ENCODE measurements at places on chromosomes 5 and 9. TPM values are rescaled to one million over a fixed set of nuclear protein-coding genes. Genes with fewer than 3 reads are reported as not detected.

Gene MARCOL
- not detected for total RNA-seq

Gene F2RL1
- total RNA-seq: 4.2 TPM

DNA sequence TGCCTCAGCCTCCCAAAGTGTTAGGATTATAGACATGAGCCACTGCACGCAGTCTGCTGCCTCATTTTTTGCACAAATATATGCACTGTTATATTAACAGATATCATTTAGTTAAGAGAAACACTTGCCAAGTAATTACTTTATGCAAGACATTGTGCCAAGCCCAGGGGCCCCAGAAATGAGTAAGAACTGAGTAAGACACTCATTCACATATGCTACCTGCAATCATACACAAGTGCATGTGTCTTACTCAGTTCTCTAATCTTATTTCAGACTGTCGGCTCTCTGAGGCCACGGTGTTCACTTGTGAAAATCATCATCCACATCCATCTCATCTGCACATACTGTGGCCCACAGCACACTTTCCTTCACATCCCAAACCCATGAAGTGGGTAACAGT is 16.0 kb downstream of the TRAF1 start:
- DNase-seq: no peak
- H3K36me3 ChIP-seq: peaks cover 6% of the 10 kb centered on the region

- H3K27ac ChIP-seq: no peak within 1 kb of the TSS
- peaks cover 53% of the 10 kb centered on the region for H3K27me3 ChIP-seq
- peaks cover 9% of the 10 kb centered on the region for H3K36me3 ChIP-seq
- H3K4me3 ChIP-seq: peak within 1 kb of the TSS; percentile 79
- peaks cover 12% of the 10 kb centered on the region for H3K4me1 ChIP-seq
Observed at GRCh38 chr9:121499427-121500164, at the start of gene GGTA1. GGTA1 (minus strand) TSS chr9:121499844; CDS start chr9:121467922, 31,922 bp downstream.

GRCh38 chr5:141889282-141889871 is 11.2 kb upstream of the PCDH1 start:
- H3K36me3 ChIP-seq: no peaks in the 10 kb centered on the region
- H3K27ac ChIP-seq: no peak overlapping the region

- no peak overlapping the region for H3K4me3 ChIP-seq
- H3K27ac ChIP-seq: no peak overlapping the region
- DNase-seq: no peak
- H3K27me3 ChIP-seq: peaks cover 2% of the 10 kb centered on the region
- H3K36me3 ChIP-seq: no peaks in the 10 kb centered on the region
Observed at GRCh38 chr5:122384739-122385235, 72.8 kb downstream of the SNCAIP start.

DNA sequence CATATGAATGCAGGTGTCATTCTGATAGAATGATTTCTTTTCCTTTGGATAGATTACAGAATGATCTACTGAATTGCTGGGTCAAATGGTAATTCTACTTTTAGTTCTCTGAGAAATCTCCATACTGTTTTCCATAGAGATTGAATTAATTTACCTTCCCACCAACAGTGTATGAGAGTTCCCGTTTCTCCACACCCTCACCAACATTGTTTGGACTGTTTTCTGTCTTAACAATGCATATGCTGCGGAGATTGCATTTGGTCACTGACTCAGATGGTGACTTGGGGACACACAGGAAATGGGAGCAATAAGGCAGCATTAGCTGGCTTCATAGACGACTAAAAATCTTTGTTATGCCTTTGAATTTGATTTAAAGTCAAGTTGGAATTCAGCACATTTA is 95.9 kb downstream of the CDH6 start:
- H3K27ac ChIP-seq: no peak overlapping the region
- no peak overlapping the region for H3K4me3 ChIP-seq
- H3K36me3 ChIP-seq: no peaks in the 10 kb centered on the region
- no peak for DNase-seq
- H3K27me3 ChIP-seq: peaks cover 2% of the 10 kb centered on the region
- H3K4me1 ChIP-seq: no peaks in the 10 kb centered on the region

GRCh38 chr5:176540476-176540899 is 3.3 kb upstream of the RNF44 start:
- H3K27me3 ChIP-seq: no peaks in the 10 kb centered on the region
- DNase-seq: no peak
- peaks cover 59% of the 10 kb centered on the region for H3K4me1 ChIP-seq
- peaks cover 7% of the 10 kb centered on the region for H3K36me3 ChIP-seq
- peak overlapping the region; percentile 88 for H3K4me3 ChIP-seq

DNA sequence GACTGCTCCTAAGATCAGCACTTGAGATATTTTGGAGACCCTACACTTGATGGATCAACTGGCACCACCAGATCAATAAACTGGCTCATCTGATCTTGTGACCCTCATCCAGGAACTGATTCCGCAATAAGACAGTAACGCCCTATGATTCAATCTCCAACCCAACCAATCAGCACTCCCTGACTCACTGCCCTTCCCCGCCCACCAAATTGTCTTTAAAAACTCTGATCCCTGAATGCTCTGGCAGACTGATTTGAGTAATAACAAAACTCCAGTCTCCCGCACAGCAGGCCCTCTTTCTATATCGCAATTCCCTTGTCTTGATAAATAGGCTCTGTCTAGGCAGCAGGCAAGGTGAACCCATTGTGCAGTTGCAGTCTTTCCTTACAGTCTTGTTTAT is 677.0 kb downstream of the LRRC70 start:
- no peak overlapping the region for H3K4me3 ChIP-seq
- DNase-seq: no peak
- H3K27ac ChIP-seq: no peak overlapping the region
- H3K36me3 ChIP-seq: no peaks in the 10 kb centered on the region
